Stimulated activated CD4-positive, alpha-beta T cell treated with anti-CD3 and anti-CD28 coated beads, Interleukin-15, amount 100 ng/mL, for 24 hours (primary cell): ENCODE measurements at places on chromosomes 1 and 21.

- DNase-seq: peak; percentile 44
Observed at GRCh38 chr1:245051349-245052221, 103.2 kb upstream of the KIF26B start.

GRCh38 chr1:212518188-212519054, 85.7 kb downstream of the NENF start:
- DNase-seq: no peak

DNA sequence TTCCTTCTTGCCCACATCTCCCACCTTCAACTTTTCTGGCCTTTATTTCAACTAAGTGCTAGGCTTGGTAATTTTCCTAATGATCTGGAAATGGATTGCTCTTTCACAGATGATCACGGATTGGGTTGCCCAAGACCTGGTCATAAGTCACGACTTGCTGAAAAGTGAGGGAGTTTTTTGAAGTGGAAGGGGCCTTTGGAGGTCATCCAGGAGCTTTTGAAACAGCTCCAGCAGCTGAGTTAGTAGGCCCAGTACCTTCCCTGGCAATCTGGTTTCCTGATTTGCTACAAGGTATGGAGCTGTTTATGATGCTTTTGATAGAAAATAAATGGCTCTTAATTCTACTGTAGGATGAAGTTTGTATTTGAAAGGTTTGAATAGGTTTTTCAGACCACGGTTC, 20.4 kb downstream of the GREM2 start:
- no peak for DNase-seq

- no peak for DNase-seq
Observed at GRCh38 chr1:175493321-175494010, 249.9 kb downstream of the TNR start.

GRCh38 chr1:73100216-73100615, 817.9 kb upstream of the NEGR1 start:
- no peak for DNase-seq

GRCh38 chr1:47399138-47399845, 16.8 kb upstream of the FOXE3 start:
- no peak for DNase-seq

DNA sequence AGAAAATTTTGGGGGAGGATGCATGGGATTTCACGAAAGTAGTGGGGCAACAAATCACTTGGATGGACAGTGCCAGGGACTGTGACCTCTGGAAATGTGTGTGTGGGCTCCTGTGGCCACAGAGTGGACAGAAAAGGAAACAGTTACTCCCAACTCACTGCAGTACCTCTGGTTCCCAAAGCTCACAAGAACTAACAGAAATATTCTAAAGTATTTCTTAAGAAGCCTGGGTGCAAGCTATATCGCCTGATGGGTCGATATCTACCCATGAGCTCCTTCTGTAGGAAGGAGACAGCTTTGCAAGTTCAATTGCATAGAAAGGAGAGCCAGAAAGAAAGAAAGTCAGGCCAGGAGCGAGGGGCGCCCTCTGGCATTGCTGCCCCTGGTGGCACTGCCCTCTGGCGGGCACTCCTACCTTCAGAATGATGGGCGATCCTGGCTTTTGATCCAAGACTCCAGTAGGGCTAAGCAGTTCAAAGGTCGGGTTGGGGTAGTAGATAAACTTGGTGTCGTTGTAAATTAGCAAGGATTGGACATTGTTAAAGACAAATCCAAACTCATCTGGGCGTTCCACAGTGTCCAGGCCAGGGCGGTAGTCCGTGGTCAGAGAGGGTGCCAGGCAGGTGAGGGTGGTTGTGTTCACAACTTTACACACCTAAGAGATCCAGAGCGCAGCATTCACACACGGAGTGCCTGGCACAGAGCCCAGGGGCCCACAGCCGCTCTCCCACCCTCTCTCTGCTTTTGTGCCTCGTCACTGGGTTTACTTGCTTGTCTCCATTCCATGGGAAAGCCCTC, 134.7 kb upstream of the CD34 start:
- no peak for DNase-seq

GRCh38 chr1:153921803-153922075, 1.0 kb downstream of the GATAD2B start:
- DNase-seq: peak; percentile 23

DNA sequence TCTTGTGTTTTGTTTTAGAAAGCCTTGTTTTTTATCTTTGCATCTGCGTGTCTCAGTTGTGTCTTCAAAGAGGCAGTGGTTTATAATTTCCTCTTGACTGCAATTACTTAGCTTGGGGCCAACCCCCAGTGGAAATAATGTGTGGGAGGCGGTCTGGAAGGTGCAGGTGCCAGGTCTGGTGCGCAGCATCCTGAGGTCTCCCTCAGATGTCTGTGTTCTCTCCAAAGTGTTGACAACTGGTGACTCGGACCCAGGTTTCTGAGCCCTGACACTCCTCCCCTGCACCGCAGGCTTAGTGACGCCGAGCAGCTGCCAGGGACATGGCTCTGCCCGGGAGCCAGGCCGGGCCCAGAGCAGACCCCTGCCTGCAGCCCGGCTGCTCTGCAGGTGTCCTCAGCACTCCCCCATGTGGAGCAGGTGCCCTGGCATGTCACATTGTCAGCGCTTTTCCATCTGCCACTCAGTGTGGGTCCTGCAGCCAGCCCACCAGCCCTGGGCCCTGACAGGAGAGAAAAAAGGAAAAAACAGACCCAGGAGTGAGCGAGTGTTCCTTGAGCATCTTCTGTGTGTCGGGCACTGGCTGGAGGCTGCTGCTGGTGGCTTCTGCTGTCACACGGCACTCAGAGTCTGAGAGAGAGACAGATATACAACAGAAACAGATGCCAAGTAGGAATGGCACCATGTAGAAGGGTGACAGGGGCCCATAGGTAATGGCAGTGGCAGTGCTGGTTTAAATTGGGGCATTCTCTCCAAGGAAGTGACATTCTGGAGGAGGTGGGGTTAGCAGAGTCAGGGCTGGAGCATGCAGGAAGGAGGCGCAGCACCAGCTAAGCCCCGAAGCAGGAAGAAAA, 24.8 kb upstream of the SELENON start:
- DNase-seq: peak; percentile 92

DNA sequence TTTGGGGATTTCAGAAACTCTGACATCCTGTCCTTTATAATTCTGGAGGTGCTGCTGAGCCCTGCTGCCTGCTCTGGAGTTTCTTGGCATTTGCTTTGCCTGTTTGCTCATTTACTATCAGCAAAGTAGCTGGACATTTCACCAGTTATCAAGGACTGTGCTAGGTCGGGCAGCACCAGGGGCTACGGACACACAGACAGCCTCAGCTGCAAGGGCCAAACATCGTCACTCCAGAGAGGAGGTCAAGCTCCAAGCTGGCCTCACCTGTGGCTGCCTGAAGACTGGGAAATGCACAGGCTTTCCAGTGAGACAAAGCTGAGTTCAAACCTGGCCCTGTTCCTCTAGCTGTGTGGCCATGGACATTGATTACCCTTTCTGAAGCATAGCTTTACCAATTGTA, 143.7 kb downstream of the LRIG2 start:
- no peak for DNase-seq

GRCh38 chr1:94773296-94773809, 46.8 kb upstream of the SLC44A3 start:
- DNase-seq: no peak

- no peak for DNase-seq
Observed at GRCh38 chr1:17281775-17282181, 26.2 kb upstream of the PADI4 start.

GRCh38 chr1:17095141-17095540, 24.1 kb downstream of the PADI2 start:
- no peak for DNase-seq

- no peak for DNase-seq
Observed at GRCh38 chr1:158002631-158003405, 9.4 kb downstream of the KIRREL1 start.

GRCh38 chr21:36474591-36474990, 5.3 kb downstream of the CLDN14 start:
- DNase-seq: no peak

GRCh38 chr1:112454316-112454715, 54.4 kb upstream of the WNT2B start:
- no peak for DNase-seq

DNA sequence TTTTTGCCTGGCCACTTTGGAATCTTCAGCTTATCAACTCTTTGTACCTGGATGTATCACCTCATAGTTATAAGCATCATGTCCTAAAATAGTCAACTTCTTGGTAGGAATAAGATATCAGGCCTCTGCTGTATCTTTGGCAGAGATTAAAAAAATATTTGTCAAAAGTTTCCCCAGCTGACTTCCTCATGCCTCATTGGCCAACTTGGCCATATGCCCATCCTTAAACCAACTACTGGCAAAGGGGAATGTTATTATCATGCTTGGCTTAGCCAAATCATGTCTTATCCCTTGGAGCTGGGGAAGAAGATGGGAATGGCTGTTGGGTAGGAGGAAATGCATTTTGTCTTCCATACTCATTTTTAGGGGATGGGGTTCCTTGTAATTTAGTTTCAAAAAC, 23.4 kb downstream of the NFASC start:
- no peak for DNase-seq

GRCh38 chr1:235391874-235392273, 24.6 kb downstream of the TBCE start:
- no peak for DNase-seq

DNA sequence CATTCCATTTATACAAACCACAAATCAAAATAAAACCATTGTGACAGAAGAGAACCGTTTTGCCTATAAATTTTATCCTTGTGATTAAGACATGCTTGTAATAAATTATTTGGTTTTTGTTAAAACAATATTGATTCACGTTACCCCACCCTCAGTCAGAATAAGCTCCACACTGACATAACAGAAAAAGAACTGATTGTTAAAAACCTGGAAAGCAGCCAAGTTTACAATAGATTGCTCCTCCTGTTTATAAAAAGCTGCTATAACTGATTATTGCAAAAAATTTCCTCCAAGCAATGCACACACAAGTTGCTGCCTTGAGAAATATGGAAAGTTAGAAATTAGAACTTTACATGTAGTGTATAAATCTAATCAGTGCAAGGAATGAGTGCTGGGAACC, 263.5 kb downstream of the SETD4 start:
- no peak for DNase-seq

DNA sequence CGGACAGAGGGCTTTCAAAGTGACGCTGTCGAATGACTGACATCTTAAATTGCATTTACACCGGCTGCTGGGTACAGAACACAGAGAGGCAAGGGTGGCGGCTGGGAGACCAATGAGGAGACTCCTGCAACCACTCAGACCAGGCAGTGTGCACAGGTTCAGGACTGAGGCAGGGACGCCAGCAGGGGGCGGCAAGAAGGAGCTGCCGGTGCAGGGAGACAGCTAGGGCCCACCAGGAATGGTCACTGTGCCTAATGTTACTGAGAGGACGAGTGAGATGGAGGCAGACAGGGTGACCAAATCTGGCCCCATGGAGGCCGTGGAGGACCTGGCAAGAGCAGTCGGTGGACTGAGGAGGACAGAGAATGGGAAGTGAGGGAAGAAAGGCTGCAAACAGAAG, 23.5 kb downstream of the GLIS1 start:
- DNase-seq: peak; percentile 35

- DNase-seq: no peak
Observed at GRCh38 chr21:38925923-38926322, 120.2 kb downstream of the ETS2 start.

GRCh38 chr1:162087111-162087510, 17.6 kb downstream of the NOS1AP start:
- no peak for DNase-seq
